ENCODE measurements at places on chromosomes 1 and 21.

DNA sequence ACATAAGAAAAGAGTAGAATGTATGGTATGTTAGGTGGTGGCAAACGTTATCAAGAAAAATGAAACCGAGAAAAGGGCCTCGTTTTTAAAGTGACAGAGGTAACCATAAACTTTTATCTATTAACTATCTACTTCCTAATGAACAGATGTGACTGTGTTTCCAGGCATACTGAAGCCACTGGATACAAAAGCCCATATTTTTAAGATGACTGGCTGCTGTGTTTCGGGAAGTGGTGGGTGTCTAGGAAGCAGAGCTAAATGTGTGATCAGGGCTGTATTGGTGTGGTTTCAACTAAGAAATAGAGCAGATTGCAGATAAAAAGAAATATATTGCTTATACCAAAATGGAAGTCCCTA lies 71.8 kb downstream of the CHRM3 start:
- no peak for DNase-seq

DNA sequence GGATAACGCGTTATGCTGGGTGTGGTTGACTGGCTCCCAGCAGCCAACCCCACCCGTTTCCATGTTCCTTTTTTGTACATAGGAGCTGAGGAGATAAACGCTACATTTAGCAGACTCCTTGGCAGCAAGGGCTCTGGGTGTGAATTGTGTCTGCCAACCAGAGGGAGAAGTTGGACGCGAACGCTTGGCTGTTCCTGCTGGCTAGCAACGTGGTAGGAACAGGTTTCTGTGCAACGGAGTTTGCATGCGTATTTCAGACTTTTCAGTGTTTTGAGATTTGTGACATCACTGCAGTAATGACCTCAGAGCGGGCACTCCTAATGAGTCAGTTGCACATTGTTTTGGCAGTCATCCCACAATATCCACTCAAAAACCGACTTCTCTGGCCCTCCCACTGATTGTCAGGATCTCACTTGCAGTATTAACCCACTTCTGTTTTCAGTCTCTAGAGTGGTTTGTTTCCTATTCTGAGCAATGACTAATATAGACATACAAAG lies 98.7 kb upstream of the RGS1 start:
- peak; percentile 55 for DNase-seq

DNA sequence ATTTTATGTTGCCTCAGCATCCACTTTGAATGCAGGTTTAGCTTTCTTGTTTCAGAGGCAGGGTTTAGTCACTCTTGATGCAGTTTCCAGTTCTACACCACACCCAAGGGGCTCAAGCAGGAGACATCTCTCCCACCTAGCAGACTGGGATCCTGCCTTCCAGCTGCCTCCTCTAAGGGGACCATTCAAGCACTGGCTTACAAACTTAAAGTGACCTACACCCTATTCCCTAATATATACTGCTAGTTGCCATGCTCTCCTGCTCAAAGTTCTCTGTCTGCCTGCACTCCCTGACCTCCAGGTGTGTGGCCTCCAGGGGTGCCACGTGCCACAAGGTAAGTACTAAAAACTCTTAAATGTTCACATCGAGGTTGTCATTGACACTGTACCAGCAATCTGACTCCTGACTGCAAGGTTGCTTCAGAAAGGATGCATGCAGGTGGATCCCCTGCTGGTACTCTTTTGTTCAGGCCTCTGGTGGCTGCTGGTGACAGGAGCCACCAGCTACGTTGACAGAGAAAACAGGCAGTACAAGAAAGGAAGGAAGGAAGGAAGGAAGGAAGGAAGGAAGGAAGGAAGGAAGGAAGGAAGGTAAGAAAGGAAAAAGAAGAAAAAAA lies 185.9 kb downstream of the COQ8A start:
- no peak for DNase-seq

DNA sequence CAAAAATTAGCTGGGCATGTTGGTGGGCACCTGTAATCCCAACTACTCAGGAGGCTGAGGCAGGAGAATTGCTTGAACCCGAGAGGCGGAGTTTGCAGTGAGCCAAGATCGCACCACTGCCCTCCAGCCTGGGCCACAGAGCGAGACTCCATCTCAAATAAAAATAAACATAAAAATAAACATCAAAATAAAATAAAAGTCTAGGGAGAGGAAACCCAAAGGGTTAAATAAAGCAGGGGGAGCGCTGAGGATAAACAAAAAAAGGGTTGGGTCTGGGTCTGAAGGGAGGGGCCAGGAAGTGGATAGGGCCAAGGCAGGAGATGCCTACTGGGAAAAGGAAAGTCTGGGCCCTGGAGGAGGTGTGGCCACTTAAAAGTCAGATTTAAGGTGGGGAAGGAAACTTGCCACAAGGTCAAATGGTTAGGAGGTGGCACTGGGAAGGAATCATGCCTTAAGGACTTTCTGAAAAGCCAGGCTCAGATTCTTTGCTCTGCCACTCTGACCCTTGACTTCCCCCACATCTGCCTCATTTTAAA lies 150.0 kb downstream of the ADSS2 start:
- DNase-seq: no peak

DNA sequence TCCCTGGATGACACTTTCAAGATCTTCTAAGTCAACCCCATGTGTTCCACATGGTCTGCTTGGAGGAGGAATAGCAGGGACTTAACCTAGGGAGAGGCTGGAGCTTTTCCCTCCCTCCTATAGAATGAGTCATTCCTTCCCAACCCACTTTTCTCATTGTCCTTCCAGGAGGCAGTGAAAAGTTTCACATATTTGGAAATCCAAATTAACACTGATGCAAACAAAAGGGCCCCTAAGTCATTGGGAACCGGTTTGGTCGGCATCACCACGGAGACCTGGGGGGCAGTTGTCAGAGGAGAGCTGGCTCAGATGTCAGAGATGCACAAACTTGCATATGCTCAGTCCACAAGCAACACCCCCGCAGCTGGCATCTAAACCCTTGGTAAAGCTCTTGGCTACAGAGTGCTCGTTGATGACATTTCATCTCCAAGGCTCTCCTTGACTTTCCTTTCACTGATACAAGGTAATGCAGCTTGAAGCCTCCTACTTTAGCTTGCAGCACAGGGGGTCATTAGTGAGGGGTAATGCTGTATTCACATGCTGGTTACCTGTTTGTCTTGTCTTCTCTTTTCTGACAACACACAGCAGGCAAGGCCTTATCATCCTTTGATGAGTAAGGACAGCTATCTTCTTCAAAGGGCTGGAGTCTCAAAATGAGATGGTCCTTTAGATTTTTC lies 12.3 kb upstream of the LRRC8D start:
- peak; percentile 94 for DNase-seq

DNA sequence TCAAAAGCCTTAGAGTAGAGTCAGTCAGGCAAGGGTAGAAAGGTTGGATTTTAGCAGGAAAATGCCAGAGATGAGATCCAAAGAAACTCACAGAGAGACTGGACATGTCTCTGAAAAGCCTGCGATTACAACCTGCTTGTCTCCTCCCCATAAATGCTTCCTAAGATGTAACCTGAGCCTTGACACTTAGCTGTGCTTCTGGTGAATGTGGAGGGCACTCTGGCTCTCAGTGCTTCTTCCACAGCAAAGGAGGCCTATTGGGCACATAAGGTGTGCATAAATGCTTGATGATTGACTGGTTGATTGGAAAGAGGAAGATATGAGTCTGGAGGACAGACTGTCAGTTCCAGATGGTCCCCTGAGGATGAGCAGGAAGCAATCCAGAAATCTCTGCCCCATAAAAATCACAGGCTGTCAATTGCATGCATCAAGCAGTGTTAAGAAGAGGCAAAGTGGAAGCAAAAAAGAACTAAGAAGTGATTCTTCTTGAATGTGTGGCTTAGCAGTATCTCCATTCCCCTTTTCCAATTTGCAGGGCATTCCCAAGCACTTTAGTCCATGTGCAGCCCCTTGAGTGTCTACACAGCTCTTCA lies 236.2 kb upstream of the RRP15 start:
- no peak for DNase-seq

- no peak for DNase-seq
Observed at GRCh38 chr21:18349468-18349867, 54.1 kb downstream of the TMPRSS15 start.

- DNase-seq: no peak
Observed at GRCh38 chr21:42200906-42201614, 17.9 kb upstream of the ABCG1 start.

DNA sequence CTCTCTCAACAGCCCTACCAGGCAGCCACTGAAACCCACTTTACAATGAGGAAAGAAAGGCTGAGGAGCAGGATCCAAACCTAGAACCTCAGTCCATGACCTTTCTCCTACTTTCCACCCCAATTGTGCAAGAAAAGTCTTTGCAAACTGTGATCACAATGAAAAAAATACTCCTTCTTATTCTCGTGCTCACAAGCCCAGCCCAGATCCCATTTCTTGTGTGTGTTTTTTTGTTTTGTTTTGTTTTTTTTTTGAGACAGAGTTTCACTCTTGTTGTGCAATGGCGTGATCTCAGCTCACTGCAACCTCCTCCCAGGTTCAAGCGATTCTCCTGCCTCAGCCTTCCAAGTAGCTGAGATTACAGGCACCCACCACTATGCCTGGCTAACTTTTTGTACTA lies 97.7 kb downstream of the CRYAA start:
- peak; percentile 69 for DNase-seq

- no peak for DNase-seq
Observed at GRCh38 chr1:74434321-74434720, 78.1 kb downstream of the LRRC53 start.

DNA sequence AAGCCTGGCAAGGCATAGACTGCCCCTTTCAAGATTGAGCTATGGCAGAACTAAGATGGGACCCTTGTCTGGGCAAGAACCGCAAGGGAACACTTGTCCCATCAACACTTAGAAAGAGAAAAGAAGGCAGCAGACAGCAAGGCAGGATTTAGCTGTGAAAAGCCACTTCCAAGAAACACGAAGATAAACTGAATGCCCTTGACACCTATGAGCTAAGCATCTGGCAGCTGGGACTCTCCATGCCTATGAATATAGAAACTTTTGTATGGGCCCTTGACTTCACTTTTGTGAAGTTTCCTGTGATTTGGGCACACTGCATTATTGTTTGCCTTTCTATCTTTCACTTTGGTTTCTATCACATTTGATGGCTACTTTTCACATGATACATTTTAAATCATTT lies 24.9 kb upstream of the CACNA1E start:
- no peak for DNase-seq

DNA sequence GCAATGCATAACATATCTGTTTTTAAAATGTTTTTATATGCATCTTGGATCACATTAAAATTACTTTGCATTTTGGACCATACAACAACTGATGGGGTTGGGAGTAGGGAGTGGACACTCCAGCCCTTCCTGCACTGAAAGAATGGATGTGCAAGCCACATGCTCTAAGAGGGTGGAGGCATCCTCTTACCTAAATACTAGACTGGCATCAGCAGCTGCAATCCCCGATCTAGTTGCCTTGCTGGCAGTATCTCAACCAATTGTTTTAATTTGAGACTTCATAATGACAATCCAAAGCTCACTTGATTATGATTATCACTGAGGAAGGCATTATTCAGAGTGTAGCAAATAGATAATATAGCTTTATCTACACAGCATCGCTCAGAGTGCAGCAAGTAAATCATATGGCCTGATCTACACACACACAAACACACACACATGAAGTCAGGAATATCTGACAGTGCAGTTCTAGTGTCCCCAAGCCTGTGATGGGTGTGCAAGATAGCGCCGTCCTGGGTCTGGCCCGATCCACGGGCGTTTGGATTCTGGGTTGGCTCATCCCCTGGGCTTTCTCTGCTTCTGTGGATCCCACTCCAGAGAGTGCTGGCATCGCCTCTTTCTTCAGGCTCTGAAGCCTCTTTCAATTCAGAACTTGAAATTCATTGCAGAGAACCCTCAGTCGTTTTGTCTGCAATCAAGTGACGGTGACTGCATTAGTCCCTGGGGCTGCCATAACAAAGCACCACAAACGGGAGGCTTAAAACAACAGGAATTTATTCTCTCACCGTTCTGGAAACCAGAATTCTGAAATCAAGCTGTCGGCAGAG lies 181.3 kb downstream of the ETS2 start:
- DNase-seq: no peak

DNA sequence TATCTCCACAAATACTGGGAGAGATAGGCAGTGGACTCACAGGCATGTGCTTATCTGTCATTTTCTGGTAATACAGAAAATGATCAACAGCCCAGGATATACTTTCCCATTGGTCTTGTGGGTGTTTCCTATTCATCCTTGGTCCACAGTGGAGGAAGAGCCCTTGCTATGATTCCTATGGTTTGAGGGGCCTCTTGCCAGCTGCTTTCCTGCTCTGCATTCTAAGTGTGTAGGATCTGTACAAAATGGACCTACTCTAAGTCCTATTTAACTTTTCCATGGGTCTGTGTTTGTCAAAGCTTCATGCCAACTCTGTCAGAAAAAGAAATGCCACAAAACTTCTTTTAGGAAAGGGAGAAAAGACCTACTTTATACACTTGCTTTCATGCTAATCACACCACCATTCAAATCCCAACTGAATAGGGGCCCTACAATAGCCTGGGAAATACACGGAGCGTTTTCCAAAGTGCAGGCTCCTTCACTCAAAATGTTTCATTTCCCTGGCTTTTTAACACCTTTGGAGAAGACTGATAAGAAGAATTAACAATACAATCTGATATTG lies 16.4 kb downstream of the PLPP3 start:
- no peak for DNase-seq

GRCh38 chr1:57826535-57826934 lies 402.7 kb upstream of the DAB1 start:
- DNase-seq: no peak

- DNase-seq: no peak
Observed at GRCh38 chr1:36094621-36095061, 5.9 kb downstream of the ADPRS start.

- DNase-seq: no peak
Observed at GRCh38 chr21:43930074-43930847, 65.2 kb downstream of the AGPAT3 start.

DNA sequence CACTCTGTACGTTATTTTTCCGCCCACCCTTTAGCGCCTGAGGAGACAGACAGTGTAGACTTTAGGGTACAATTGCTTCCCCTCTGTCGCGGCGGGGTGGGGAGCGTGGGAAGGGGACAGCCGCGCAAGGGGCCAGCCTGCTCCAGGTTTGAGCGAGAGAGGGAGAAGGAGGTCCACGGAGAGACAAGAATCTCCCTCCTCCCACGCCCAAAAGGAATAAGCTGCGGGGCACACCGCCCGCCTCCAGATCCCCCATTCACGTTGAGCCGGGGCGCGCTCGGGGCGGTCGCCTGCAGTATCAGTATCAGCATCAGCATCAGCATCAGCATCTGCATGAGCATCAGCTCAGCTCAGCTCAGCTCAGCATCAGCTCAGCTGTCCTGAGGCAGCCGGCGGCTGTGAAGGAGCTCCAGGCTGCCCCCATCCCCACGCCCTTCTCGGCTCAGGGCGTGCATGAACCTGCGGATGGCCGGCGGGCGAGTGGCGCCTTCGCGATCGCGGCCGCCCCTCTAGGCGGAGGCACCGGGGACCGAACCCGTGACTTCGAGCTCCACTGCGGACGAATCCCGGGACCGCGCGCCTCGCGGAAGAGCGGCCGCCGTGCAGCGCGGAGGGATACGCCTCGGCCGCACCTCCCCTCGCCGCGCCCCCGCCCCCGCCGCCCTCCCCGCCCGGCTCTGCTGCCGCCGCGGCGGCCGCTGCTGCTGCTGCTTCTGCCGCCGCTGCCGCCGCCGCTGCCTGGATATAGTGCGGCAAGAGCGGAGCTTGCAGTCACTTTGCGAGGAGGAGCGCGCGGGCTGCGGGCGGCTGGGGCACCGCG lies at the start of gene NCAM2:
Gene NCAM2 (plus strand): TSS at position 774 of the 820 bp plus-strand sequence.
- peak; percentile 4 for DNase-seq

All from bronchial epithelial cell (primary cell).